Activated CD8-positive, alpha-beta memory T cell treated with anti-CD3 and anti-CD28 coated beads for 1 hour (primary cell): ENCODE measurements at places on chromosomes 3 and 15.
A peak's percentile ranks its signal among the peaks of the same experiment; 100 is the strongest.

DNA sequence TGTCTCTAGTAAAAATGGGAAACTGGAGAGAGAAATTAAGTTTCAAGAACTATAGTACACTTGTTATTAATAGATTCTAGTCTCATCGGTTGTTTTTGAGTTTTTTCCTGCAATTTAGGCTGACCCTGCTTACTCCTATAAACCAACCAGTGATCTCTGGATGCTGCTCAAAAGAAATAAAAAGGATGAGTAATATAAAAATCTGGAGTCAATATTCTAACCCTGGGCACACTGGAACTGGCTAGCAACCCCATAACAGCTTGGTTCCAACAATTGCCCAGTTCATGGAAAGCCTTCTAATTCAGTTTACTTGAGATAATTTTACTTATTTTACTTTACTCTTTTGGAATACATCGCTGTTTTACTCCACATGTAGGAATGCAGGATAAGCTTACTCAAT lies 211.6 kb downstream of the GBE1 start:
- DNase-seq, result no peak

DNA sequence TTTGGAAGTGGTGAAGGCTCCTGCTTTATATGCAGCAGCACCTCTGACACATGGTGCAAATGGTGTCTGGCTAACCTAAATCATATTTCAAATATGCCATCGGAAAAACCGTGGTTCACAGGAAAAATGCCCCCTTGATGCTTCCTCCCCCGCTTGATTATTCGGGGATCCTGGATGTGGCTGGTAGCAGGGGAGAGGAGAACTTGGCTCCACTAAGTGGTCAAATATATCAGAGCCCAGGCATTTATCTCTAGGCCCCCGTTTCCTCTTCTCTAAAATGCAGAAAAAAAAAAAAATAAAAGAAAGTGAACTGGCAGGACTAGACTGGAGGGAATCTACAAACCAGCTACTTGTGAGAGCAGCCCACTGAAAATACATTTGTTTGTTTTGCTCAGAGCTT lies 18.2 kb upstream of the ATP2B2 start:
- no peak for DNase-seq

GRCh38 chr3:50136714-50137405 lies 18.3 kb upstream of the SEMA3F start:
- DNase-seq, result no peak

GRCh38 chr3:49802719-49803464 lies at the start of gene INKA1:
Gene INKA1 (plus strand): TSS chr3:49803261. CDS start chr3:49803393, 132 bp downstream.
- DNase-seq, result peak; percentile 66

- no peak for DNase-seq
These were observed 5.4 kb upstream of the TBC1D21 start for GRCh38 chr15:73867956-73868355.

GRCh38 chr15:35910227-35910626 lies 364.3 kb upstream of the DPH6 start:
- no peak for DNase-seq
